ENCODE measurements at places on chromosomes 13 and 19. TPM values are rescaled to one million over a fixed set of nuclear protein-coding genes. Genes with fewer than 3 reads are reported as not detected.

Gene HOMER3
- total RNA-seq = 18.6 TPM

- no peak for DNase-seq
Measured at GRCh38 chr19:41880329-41880708, 2.7 kb upstream of the ARHGEF1 start.

DNA sequence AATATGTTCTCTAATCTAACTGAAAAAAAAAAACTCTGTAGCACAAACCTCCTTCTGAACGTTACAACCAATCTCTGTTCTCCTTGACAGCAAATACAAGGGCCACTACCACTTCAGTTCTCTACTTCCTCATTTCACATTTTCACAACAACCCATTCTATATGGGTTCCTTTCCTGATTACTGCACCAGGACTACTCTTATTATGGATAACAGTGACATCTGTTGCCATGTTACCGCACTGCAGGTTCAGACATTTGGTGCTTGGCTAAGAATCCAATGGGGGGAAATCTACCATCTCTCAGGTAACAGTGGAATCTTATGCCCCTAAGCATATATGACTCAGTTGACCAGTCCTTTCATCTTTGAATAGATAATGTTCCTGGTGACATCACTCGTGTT is 11.6 kb upstream of the FPR3 start:
- DNase-seq = no peak

Gene RYR1
- total RNA-seq = 47.6 TPM

DNA sequence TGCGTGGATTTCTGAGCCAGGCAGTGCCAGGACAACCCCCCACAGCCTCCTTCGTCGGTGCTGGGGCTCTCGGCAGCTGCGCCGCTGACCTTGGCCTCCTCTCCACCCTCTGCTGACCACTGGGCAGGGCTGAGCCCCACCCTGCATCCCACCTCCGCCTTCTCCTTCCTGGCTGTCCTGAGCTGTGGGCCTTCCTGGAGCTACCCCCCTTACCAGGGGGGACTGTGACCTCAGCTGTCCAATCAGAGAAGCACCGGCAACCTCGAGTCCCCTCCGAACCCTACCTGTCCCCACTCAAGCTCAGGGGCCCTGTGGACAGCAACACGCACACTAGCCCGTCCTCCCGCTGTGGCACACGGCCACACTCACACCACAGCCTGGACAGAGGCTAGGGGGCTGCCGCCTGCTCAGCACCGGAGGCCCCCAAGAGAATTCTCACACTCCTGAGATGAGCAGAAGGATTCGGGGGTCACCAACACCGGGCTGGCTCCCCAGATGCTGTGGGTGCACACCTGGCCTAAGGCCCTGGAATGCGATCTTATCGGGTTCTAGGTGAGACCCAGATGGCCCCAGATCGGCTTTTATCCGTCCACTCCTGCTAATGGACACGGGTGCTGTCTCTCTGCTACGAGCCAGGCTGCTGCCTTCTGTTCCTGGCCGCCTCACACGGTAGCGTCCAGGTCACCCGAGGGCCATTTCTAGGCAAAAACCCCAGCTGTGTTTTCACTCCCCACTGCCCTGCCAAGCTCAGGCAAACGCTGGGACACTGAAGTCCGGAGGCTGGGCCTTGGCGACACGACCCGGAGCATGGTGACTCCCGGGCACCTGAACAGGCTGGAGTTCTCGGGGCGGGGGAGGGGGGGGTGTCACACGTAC is 32.5 kb upstream of the CACTIN start:
- no peak for DNase-seq

Gene COL4A2
- total RNA-seq = 30.5 TPM

Gene PRODH2
- not detected for total RNA-seq

DNA sequence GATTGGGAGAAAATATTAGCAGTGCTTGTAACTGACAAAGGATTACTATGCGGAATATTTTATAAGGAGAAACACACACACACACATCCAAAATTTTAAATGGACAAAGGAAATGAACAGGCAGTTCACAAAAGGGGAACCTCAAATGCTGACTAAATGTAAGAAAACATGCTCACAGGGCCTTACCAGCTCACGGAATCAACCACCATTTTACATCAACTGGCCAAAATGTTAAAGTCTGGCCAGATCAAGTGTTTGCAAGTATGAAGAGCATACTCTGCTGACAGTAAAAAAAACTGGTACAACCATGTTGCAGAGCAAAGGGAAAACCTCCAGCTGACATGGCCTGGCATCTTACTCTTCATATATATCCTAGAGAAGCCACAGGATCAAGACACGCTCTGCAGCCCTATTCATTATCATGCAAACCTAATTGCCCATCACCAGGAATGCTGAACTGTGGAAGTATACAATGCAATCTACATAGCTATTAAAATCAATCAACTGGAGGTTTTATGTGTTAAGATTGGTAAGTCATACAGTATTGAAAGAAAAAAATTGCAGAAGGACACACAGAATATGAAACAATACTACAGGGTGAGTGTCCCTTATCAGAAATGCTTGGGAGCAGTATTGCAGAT is 124.4 kb downstream of the RNF17 start:
- no peak for DNase-seq

Gene PSG11
- not detected for total RNA-seq

- DNase-seq = no peak
Measured at GRCh38 chr19:30062065-30062906, 120.2 kb downstream of the URI1 start.

Measured in dorsolateral prefrontal cortex (tissue), 122 donors.